ENCODE measurements at places on chromosomes 5 and 9. TPM values are rescaled to one million over a fixed set of nuclear protein-coding genes. Genes with fewer than 3 reads are reported as not detected.

DNA sequence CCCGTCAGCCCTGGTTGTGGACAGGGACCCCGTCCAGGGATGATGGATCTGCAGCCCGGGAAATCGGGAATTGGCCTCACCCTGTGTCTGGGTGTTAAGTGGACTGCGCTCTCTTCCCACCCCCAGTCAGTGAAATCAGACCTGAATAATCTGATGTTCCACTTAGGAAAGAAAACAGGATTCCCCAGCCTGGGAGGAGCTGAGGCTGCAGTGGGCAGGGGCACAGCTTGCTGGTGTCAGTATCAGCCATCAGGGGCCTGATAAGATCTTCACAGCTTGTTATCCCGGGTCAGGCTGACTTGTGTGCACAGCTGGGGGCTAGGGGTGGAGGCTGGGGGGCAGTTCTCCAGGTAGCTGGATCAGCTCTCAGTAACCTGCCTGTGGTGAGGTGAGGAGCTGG lies 29.1 kb downstream of the LMX1B start:
- DNase-seq, result no peak

- DNase-seq, result no peak
Observed at GRCh38 chr9:115106001-115106400, 12.0 kb downstream of the TNC start.

- DNase-seq, result no peak
Observed at GRCh38 chr5:7501061-7501460, 105.1 kb downstream of the ADCY2 start.

The LCN15 gene
- total RNA-seq, result not detected

DNA sequence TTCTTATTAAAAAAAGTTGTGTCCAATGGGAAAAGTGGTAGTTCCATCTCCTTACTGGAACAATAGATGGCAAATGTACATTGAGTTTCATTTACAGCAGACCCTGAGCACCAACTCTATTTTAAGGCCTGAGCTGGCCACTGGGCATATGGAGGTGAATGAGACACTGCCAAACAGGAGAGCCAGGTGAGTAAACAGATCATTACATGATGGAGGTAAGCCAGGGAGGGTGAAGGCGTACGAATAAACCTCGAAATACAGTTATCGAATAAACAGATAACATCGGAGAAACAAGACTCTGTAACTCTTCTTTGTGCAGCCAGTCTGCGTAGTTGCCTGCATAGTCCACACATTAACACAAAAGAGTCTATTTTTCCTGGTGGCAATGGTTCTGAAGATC lies 446.4 kb upstream of the KLF4 start:
- DNase-seq, result no peak

GRCh38 chr9:534886-535285 lies 306.6 kb upstream of the DMRT1 start:
- peak; percentile 30 for DNase-seq

The DOCK8 gene
- 0.15 TPM for total RNA-seq

- DNase-seq, result no peak
Observed at GRCh38 chr9:123960366-123960765, 30.4 kb upstream of the DENND1A start.

DNA sequence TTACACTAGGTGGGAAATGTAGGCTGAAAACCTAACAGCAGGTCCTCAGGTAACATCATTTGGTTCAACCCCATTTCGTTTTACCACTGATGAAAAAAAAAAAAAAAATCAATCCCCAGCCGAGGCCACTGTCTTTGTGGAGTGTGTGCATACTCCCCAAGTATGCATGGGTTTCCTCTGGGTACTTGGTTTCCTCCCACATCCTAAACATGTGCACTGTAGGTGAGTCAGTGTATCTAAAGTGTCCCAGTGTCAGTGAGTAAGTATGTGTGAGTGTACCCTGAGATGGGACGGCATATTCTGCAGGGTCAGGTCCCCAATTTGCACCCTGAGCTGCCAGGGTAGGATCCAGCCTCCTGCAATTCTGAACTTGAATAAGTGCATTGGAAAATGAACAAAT lies 966.5 kb upstream of the DMAC1 start:
- no peak for DNase-seq

The MYOZ3 gene
- total RNA-seq, result not detected

- no peak for DNase-seq
Observed at GRCh38 chr9:106065579-106066214, 371.4 kb downstream of the TMEM38B start.

GRCh38 chr5:83340511-83340918 lies 131.0 kb upstream of the VCAN start:
- no peak for DNase-seq

GRCh38 chr5:40682154-40683017 lies 2.7 kb downstream of the PTGER4 start:
- DNase-seq, result no peak

GRCh38 chr5:79408028-79408427 lies 105.9 kb downstream of the HOMER1 start:
- no peak for DNase-seq

The NTNG2 gene
- total RNA-seq, result 0.95 TPM

GRCh38 chr5:16922430-16922829 lies 13.7 kb downstream of the MYO10 start:
- no peak for DNase-seq

DNA sequence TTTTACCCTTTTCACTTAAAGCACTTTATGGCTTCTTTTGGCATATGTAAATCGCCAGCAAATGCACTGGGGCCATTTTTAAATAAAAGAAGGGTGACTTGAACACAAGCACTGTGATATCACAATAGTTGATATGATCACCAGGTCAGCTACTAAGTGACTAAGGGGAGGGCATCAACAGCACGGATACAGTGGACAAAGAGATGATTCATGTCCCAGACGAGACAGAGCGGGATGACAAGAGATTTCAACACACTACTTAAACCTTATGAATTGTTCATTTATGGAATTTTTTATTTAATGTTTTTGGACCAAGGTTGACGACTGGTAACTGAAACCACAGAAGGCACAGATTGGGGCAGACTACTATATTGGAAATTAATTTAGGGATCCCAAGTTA lies 54.1 kb downstream of the RORB start:
- no peak for DNase-seq

- DNase-seq, result peak; percentile 76
Observed at GRCh38 chr5:173969167-173970049, 19.6 kb upstream of the C5orf47 start.

The INSYN2B gene
- total RNA-seq, result 3.1 TPM

GRCh38 chr9:70830618-70831017 lies 290.8 kb downstream of the TRPM3 start:
- no peak for DNase-seq

- no peak for DNase-seq
Observed at GRCh38 chr9:131559421-131560000, 14.2 kb downstream of the PRRT1B start.

- peak; percentile 63 for DNase-seq
Observed at GRCh38 chr9:92954049-92954861, 6.9 kb downstream of the FGD3 start.

GRCh38 chr9:135641745-135642144 lies 2.4 kb upstream of the GLT6D1 start:
- peak; percentile 32 for DNase-seq

- peak; percentile 89 for DNase-seq
Observed at GRCh38 chr5:172412724-172413286, 41.5 kb downstream of the SH3PXD2B start.

The SPINK6 gene
- total RNA-seq, result not detected

- DNase-seq, result no peak
Observed at GRCh38 chr9:2085716-2086115, 70.6 kb downstream of the SMARCA2 start.

The CMYA5 gene
- 0.02 TPM for total RNA-seq

DNA sequence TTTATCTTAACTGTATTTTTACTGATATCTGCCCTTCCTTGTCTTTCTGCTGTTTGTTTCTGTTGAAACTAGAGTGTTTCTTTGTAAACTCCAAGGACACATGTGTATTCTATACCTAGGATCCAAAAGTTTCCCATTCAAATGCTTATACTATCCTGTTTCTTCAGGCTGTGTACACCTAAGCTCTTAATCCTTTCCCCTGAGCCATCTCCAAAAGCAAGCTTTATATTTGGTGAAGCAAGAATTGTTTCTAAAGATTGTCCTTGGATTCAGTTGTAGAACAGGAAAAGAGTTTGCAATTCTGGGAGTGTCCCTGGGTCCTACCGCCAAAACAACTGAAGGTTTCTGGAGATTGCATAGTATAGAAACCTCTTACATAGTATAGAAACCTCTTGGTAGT lies 65.9 kb downstream of the CWC27 start:
- no peak for DNase-seq

All from H4 (cell line).